Activated CD4-positive, alpha-beta memory T cell treated with anti-CD3 and anti-CD28 coated beads for 36 hours (primary cell): ENCODE measurements at places on chromosomes 2 and 18.

DNA sequence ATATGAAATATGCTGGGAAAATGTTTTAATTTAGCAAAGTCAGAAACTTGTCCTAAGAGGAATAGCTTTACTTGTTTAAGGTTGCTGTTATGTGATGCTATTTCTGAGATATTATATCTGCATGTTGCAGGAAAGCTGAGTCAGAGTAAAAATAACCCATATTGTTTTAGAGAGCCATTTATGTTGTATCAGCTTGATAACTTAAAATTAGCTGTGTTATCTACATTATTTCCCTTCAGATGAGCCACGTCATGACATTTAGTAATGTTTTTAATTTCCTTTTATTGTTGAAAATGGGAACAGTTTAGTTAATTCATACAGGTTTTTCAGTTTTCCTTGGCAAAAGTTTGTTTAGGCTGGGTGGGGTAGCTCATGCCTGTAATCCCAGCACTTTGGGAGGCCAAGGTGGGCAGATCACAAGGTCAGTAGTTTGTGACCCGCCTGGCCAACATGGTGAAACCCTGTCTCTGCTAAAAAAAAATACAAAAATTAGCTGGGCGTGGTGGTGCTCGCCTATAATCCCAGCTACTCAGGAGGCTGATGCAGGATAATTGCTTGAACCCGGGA is 55.8 kb downstream of the TTC27 start:
- no peak for DNase-seq

- DNase-seq, result no peak
Observed at GRCh38 chr2:201258666-201259615, 1.4 kb upstream of the CASP8 start.

- no peak for DNase-seq
Observed at GRCh38 chr18:55314615-55315237, 273.3 kb downstream of the TCF4 start.

DNA sequence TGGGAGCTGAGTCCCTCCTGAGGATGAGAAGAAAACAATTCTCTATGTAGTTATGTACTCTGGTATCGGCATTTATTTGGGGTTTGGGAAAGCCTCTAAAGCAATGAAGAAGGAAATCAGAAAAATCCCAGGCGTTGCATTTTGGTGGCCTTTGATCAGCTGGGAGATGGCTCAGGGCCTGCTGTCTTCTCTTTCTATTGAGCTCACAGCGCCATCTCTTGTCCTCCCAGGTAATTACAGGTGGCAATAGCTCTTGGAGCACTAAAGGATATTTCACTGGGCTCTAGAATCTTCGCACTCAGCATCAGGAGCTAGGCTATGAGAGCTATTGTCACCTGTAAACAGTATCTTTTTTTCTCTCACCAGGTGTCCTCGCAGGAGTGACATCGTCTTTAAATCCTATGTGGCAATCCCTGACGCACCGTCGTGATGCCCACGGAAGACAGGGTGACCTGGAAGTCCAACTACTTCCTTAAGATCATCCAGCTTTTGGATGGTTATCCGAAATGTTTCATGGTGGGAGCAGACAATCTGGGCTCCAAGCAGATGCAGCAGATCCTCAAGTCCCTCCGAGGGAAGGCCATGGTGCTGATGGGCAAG is 76.1 kb upstream of the PMAIP1 start:
- peak; percentile 69 for DNase-seq

GRCh38 chr2:55869637-55870325 is 53.8 kb downstream of the EFEMP1 start:
- no peak for DNase-seq

DNA sequence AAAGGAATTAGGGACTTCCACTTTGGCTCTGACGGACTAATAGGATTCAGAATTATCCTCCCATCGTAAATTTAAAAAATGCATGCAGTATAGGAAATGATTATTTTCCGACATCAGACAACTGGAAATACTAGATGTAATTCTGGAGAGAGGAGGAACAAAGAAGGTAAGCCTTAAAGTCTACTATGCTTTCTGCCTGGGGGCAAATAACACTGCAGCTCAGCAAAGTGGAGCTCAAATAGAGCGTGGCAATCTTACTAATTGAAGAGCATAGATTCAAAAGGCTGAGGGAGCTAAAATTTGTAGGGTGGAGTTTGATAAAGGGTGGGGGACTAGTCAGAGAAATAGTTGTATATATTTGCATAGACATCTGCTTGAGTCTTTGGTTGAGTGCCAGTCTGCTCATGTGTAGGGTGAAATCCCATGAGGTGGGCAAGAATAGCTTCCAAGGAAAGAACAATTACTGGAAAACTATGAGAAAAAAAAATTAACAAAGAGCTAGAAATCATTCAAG is 23.8 kb downstream of the COPS8 start:
- DNase-seq, result no peak

- no peak for DNase-seq
Observed at GRCh38 chr2:60554646-60555065, 1.2 kb upstream of the BCL11A start.

DNA sequence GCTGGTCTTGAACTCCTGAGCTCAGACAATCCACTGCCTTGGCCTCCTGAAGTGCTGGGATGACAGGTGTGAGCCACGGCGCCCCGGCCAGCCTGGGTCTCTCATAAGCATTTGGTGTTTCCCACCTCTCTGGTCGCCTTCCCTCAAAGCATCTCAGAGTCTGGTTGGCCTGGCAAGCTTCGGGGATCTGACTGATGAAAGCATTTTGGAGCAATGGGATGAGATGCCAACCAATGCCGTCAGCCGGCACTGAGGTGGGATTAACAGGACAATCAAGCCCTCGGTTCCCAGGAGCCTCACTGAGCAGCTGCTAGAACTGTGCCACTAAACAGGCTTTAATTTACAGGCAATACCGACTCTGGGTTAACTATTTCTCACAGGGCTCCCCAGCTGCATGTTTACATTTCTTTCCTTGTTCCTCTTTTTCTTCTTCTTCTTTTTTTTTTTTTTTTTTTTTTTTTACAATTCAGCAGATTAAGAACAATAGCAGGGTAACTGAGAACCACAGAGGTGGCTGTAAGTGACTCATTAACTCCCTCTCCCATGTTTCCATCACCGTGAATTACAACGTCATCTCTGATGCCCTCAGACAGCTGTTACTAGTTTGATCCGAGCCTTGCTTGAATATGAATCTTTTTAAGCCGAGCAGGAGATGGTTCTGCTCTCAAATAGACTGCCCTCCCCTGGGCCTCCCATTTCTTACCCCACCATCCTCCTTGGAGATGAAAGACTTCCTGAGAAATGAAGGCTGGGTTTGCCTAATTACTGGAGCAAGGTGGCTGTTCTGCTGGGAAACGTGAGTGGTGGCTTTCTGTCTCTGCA is 37.9 kb downstream of the ODC1 start:
- no peak for DNase-seq

- no peak for DNase-seq
Observed at GRCh38 chr2:209191139-209191538, 232.7 kb upstream of the MAP2 start.

DNA sequence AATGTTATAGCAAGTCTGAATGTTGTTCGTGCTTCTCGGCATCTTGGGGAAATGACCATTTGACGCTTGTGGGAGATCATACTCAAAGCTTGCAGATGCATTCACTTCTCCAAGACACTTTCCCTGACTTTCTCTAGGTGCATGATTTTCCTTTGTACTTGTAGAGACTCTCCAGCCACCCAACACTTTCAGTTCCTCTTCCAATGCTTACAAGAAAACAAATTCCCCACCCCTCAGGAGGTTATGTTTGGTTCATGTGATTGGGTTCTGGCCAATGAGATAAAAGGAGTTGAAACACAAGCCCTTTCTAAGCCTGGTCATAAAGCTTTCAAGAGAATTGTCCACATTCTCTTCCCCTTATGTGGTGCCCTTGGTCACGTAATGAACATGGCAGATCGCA is 156.3 kb downstream of the EPHA4 start:
- no peak for DNase-seq

GRCh38 chr18:79382681-79383387 is 12.9 kb upstream of the NFATC1 start:
- DNase-seq, result no peak

DNA sequence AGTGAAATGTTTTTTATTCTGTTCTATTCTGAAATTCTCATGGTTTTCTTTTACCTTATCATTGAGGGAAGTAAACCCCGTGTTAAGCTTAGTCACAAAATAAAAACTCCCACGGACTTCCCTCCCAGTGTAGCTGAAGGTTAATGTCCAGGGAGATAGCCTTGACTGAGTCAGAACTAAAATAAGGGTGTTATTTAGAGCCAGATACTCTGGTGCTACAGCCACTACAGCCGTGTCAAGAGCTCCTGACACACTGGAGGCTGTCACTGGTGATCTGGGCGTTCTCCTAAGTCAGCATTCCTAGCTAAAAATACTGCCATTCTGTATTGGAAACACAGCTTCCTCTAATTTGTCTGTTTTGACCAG is 82.0 kb upstream of the RANBP2 start:
- DNase-seq, result no peak

- no peak for DNase-seq
Observed at GRCh38 chr18:44988821-44989587, 308.3 kb downstream of the SETBP1 start.

DNA sequence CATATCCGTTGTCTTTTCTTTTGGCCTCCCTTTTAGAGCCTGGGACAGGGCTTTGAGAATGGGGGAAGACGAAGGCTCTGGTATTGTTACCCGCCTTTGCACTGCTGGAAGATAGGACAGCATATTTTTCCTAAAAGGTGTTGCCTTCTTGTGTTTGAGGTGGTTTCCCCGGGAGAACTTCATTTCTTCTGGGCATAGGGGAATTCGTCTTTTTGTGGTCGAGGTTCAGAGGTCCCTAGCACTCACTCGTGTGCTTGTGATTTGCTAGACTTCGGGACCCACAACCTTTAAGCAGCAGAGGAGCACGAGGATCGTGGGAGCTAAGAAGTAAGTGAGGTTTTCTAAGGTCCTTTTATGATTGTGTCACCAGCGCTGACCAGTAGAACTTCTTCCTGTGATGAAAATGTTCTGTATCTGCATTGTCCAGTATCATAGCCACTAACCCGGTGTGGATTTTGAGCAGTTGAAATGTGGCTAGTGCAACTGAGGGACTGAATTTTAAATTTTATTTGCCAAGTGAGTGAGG is 611 bp downstream of the ZNF512 start:
- DNase-seq, result no peak

DNA sequence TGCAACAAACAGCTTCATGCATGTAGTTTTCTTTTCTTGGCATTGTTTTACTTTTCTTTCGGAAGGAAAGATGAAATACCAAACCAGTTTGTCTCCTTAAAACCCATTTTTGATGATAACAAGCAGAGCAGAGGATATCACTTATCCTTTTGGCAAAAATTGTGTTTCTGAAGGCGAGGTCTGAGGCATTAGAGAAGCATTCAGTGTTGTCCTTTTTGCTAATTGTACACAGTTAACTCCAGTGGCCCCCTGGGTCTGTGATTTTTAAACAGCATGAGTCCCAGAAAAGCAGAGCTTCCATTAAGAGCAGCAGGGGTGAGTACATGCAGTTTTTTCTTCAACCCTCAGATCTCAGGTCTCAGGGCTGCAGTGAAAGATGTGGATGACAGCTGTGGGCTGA is 41.3 kb downstream of the TTC39C start:
- DNase-seq, result no peak

GRCh38 chr2:130819608-130820278 is 17.0 kb upstream of the ARHGEF4 start:
- no peak for DNase-seq

GRCh38 chr18:44602380-44602779 is 78.3 kb upstream of the SETBP1 start:
- DNase-seq, result no peak

DNA sequence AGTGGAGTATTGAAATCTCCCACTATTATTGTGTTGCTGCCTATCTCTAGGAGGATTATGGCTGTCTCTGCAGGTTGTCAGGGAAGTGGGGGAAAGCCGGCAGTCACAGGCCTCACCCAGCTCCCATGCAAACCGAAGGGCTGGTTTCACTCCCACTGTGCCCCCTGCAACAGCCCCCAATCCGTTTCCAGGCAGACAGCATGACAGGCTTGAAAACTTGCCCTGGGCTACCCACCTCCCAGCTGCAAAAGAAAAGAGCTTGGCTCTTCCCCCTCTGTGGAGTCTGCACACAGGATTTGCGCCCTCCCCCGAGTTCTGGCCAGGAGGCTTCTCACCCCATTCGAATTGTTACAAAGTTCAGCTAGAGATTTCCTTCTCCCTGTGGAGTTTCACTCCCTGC is 87.4 kb upstream of the MSTN start:
- DNase-seq, result no peak

GRCh38 chr2:11955884-11956291 is 209.5 kb downstream of the LPIN1 start:
- no peak for DNase-seq

- DNase-seq, result peak; percentile 40
Observed at GRCh38 chr2:200306931-200307723, 634 bp downstream of the SPATS2L start.

DNA sequence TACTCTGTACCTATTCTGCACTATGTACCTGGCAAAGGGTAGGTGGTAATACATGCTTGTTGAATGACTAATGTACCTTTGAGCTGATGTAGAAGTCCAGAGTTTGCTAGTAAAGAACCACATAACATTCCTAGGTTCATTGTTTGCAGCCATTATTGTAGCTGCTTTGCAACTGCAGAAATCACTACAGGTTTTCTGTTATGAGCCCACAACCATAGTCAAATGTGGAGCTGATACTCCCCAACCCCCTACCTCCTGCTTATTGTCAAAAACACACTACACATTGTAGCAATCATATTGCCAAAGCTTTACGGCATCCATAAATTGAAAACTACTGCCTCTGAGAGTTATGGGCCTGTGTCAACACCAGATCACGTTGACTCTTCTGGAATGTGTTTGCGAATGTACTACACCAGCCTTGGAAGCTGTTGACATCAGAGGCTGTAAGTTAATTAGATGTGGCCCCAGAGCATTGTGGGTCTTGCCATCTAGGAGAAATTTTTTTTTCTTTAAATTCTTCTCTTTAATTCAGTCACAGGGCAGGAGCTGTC is 187.0 kb downstream of the AGPS start:
- DNase-seq, result no peak

- DNase-seq, result no peak
Observed at GRCh38 chr2:30372826-30373225, 74.2 kb upstream of the LCLAT1 start.

- no peak for DNase-seq
Observed at GRCh38 chr2:55120634-55121359, 70.5 kb upstream of the RTN4 start.

- DNase-seq, result peak; percentile 41
Observed at GRCh38 chr2:65070172-65070830, 14.1 kb downstream of the CEP68 start.

- DNase-seq, result no peak
Observed at GRCh38 chr2:53880756-53881155, 21.0 kb upstream of the GPR75 start.
